ENCODE measurements at places on chromosomes 3 and 15. TPM values are rescaled to one million over a fixed set of nuclear protein-coding genes. Genes with fewer than 3 reads are reported as not detected.

The TICRR gene
- total RNA-seq: 0.25 TPM

- no peaks in the 10 kb centered on the region for H3K4me1 ChIP-seq
- no peak overlapping the region for H3K4me3 ChIP-seq
- H3K27ac ChIP-seq: no peak overlapping the region
- no peaks in the 10 kb centered on the region for H3K27me3 ChIP-seq
Observed at GRCh38 chr3:145116769-145117168, 1044.2 kb downstream of the PLOD2 start.

- H3K4me3 ChIP-seq: no peak overlapping the region
- DNase-seq: no peak
- H3K27ac ChIP-seq: no peak overlapping the region
- peaks cover 3% of the 10 kb centered on the region for H3K4me1 ChIP-seq
- no peaks in the 10 kb centered on the region for H3K27me3 ChIP-seq
- H3K36me3 ChIP-seq: no peaks in the 10 kb centered on the region
Observed at GRCh38 chr3:23669541-23670255, 136.1 kb upstream of the UBE2E1 start.

GRCh38 chr3:117665296-117665695 lies 955.7 kb downstream of the TUSC7 start:
- H3K27ac ChIP-seq: no peak overlapping the region
- DNase-seq: peak; percentile 61
- no peaks in the 10 kb centered on the region for H3K36me3 ChIP-seq
- no peak overlapping the region for H3K4me3 ChIP-seq
- no peaks in the 10 kb centered on the region for H3K4me1 ChIP-seq

GRCh38 chr15:97966924-97967620 lies 6.6 kb downstream of the ARRDC4 start:
- no peaks in the 10 kb centered on the region for H3K4me1 ChIP-seq

The CYP1A2 gene
- total RNA-seq: not detected

The TM4SF18 gene
- 19.7 TPM for total RNA-seq

DNA sequence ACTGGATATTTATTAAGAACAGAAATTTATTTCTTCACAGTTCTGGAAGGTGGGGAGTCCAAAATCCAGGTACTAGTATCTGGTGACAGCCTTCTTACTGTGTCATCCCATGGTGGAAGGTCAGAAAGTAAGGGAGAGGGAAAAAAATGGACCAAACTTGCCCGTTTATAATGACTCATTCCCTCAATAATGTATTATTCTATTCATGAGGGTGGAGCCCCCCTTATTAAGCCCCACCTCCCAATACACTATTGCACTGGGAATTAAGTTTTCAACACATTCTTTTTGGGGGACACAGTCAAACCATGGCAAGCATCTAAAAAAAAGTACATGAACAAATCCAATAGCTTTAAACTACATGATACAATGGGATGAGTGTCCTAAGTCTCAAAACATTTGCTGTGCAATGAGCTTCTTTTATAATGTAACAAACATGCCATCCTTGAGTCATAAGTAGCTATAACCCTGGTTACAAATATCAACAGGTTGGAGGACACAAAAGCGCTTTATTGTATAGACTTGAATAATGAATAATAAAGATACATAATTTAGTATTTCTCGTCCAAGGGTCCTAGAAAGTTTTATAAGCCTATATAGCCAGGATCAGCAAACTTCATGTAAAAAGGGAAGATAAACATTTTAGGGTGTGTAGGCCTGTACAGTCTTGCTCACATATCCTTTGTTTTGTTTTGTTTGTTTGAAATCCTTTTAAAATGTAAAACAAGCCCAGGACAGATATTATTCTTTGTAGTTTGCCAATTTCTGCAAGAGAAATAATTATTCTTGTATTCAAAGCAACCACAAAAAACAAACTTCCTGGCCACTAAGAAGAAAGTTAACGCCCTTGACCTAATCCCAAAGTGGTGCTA lies 160.6 kb upstream of the RAP2B start:
- no peak for DNase-seq
- H3K27me3 ChIP-seq: no peaks in the 10 kb centered on the region
- no peaks in the 10 kb centered on the region for H3K36me3 ChIP-seq
- no peaks in the 10 kb centered on the region for H3K4me1 ChIP-seq
- H3K27ac ChIP-seq: no peak overlapping the region

The RASL12 gene
- 7.6 TPM for total RNA-seq

The SPINT1 gene
- 114 TPM for total RNA-seq

The DUSP7 gene
- 19.8 TPM for total RNA-seq

GRCh38 chr3:194521510-194522260 lies 34.9 kb upstream of the ATP13A3 start:
- H3K36me3 ChIP-seq: no peaks in the 10 kb centered on the region
- no peaks in the 10 kb centered on the region for H3K27me3 ChIP-seq
- no peak overlapping the region for H3K27ac ChIP-seq
- DNase-seq: no peak
